Smooth muscle cell of the pulmonary artery (primary cell): ENCODE measurements at places on chromosomes 16 and 17. TPM values are rescaled to one million over a fixed set of nuclear protein-coding genes. Genes with fewer than 3 reads are reported as not detected.

The TLCD2 gene
- total RNA-seq: 3.8 and 4.8 TPM in 2 replicates

The LGALS9B gene
- total RNA-seq: not detected in 2 replicates

The ABCA9 gene
- total RNA-seq: 12.0 and 62.2 TPM in 2 replicates

The CYB5B gene
- total RNA-seq: 68.7 and 88.8 TPM in 2 replicates

The SULT1A2 gene
- total RNA-seq: not detected in 2 replicates

The ADAD2 gene
- total RNA-seq: not detected in 2 replicates

The VASN gene
- total RNA-seq: 137 and 148 TPM in 2 replicates

The NKD1 gene
- total RNA-seq: 0.17 and 0.65 TPM in 2 replicates

The TAOK2 gene
- total RNA-seq: 57.6 and 60.2 TPM in 2 replicates

The NDEL1 gene
- 56.0 and 57.7 TPM in 2 replicates for total RNA-seq

The C17orf75 gene
- 16.5 and 26.1 TPM in 2 replicates for total RNA-seq

The ITGAD gene
- not detected in 2 replicates for total RNA-seq

The STAT5A gene
- 19.2 and 20.1 TPM in 2 replicates for total RNA-seq

The TPSD1 gene
- not detected in 2 replicates for total RNA-seq

The OR2C1 gene
- total RNA-seq: 0.26 TPM in 1 of 2 replicates, not detected in the other

The TBC1D3B gene
- total RNA-seq: 1.5 and 4.9 TPM in 2 replicates

The CAVIN1 gene
- 538 and 866 TPM in 2 replicates for total RNA-seq

The TBC1D3K gene
- total RNA-seq: 0.07 TPM in 1 of 2 replicates, not detected in the other

The HS3ST3A1 gene
- 0.99 and 2.9 TPM in 2 replicates for total RNA-seq

The CREBBP gene
- 19.6 and 21.4 TPM in 2 replicates for total RNA-seq

The RSKR gene
- 8.4 and 9.5 TPM in 2 replicates for total RNA-seq

The FAM117A gene
- total RNA-seq: 4.7 and 6.0 TPM in 2 replicates

The KRTAP2-2 gene
- total RNA-seq: not detected in 2 replicates

The PYCARD gene
- total RNA-seq: 19.2 and 19.9 TPM in 2 replicates

The GRAPL gene
- total RNA-seq: 0.20 TPM in 1 of 2 replicates, not detected in the other

The PROCA1 gene
- 0.85 and 1.6 TPM in 2 replicates for total RNA-seq

The OTOP3 gene
- total RNA-seq: not detected in 2 replicates

The PIK3R6 gene
- total RNA-seq: not detected in 2 replicates

The BEAN1 gene
- 0.07 and 0.13 TPM in 2 replicates for total RNA-seq

The SLC9A5 gene
- 3.4 and 4.2 TPM in 2 replicates for total RNA-seq

The CSH2 gene
- not detected in 2 replicates for total RNA-seq

The DHRS7C gene
- not detected in 2 replicates for total RNA-seq

The SMARCE1 gene
- 46.6 and 56.6 TPM in 2 replicates for total RNA-seq

The C1QTNF8 gene
- 0.13 TPM in 1 of 2 replicates, not detected in the other for total RNA-seq
